ENCODE measurements at places on chromosomes 4 and X. TPM values are rescaled to one million over a fixed set of nuclear protein-coding genes. Genes with fewer than 3 reads are reported as not detected.

DNA sequence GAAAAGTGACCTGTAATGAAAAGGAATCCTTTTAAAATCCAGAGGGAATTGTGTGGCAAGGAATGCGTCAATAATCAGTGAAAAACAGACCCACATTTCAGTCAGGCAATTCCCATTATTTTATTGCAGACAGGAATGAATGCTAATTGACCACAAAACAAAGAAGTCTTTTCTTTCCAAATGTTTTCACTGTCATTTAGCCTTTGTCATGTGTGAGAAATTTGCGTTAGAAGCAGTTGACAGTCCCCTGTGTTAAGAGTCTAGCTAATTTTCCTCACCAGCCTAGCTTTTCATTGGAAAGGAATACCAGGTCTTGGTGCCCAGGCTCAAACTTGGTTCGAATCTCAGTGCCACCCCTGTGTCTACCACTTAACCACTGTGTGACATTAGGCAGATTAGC, 83.4 kb downstream of the KIT start:
- DNase-seq = no peak

DNA sequence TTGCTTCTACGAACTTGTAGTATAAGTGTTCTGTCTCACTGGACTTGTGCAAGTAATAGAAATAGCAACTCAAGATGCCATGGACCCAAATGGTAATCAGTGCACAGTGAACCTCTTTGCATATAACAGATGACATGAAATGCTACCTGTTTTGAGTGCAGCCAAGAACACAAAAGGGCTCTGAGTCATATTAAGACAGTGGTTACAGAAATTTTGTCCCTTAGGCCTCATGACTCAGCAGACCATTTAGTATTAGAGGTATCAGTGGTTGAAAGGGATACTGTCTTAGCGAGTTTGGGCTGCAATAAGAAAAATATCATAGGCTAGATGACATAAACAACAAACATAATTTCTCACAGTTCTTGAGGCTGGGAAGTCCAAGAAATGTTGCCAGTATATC, 502.9 kb upstream of the PCDH10 start:
- DNase-seq = no peak

DNA sequence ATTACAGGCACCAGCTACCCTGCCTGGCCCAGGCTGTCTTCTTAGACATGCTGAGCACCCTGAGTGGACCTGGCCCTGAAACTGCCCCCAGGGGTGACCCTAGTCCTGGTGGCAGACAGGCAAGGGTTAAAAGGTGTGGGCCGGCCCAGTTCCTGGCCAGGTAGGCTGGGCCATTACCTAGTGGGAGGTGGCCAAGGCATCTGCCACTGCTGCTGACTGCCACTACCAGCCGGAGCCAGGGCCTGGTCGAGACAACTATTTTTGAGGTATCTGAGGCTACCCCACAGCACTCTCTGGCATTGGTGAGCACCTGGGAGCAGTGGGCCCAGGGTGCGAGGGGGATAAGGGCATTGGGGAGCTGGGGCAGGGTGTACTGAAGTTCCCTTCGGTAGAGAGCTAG, at the start of gene CCDC120:
Gene CCDC120 (plus strand): TSS at position 206 of the 400 bp plus-strand sequence. CDS start 3,043 bp downstream, outside the sequence.
- no peak for DNase-seq

GRCh38 chrX:100673397-100673953, 29.5 kb downstream of the SRPX2 start:
- no peak for DNase-seq

DNA sequence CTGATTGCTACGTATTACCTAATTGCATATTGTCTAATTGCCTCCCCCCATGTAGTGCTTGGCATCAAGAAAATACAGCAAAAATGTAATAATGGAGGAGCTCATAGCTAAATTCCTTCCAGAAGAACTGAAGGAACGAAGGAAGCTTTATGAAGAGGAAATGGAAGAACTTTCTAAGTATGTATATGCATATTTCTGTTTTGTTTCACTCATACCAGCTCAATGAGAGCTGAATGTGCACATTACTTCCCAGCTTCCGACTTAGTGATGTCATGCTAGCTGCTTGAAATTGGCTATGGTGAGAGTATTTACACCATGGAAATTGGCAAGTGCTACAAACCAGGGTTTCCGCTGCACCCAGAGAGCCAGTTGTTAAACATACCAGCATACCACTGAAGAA, 34.7 kb downstream of the LONRF3 start:
- DNase-seq = no peak

DNA sequence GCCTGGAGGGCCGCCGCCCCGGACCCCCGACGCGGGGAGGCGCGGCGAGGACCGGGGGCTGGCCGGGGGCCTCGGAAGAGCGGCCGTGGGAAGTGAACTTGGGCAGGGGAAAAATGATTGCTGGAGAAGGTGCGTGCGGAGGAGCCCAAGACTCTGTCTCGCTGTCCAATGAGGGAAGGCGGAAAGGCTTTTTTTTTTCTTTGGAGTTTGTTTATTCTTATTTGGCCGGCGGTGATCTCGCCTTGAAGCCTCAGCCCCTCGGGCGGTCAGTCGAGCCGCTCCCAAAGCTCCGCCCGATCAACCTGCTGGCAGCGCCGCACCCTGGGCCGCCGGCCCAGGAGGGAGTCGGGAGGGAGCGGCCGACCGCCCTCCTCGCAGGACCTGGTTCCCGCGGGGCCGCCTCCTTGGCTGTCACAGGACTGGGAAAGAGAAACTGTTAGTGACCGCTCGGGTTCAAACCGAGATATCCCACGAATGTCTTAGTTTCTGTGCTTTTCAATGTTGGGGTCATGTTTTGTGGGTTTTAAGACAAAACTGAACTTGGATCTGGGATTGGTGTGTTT, 2.5 kb downstream of the CPEB2 start:
- DNase-seq = peak; percentile 90

- no peak for DNase-seq
Observed at GRCh38 chr4:42083816-42084215, 68.6 kb downstream of the BEND4 start.

DNA sequence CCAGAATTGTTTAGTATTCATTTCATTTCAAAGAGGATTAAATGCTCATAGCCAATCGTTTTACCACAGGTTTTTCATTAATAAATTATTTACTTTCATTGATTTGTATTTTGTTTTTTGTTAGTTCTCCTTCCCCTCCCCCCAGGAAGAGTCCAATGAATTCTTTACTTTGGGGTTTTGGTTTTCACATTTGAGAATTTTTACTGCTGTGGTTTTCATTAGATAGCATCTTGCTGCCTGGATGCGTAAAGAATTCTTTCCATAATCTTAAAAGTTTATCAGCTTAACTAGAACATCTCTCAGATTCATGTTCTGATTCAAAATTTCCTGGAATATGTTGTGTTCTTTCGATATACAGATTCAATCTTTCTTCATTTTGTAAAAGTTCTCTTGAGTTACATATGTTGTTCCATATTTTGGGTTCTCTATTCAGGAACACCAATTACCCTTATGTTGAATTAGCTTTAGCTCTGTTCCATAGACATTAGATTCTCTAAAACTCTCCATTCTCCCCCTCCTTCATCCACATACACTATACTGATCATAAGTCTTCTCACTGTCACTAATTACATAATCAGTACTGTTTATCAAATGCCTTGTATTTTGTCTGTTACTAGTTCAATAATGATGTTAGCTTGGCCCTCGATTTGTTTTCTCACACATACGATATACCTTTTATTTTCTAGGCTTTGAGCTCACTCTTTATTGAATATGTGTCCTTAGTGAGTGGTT, 184.4 kb downstream of the CAMK2D start:
- DNase-seq = no peak

DNA sequence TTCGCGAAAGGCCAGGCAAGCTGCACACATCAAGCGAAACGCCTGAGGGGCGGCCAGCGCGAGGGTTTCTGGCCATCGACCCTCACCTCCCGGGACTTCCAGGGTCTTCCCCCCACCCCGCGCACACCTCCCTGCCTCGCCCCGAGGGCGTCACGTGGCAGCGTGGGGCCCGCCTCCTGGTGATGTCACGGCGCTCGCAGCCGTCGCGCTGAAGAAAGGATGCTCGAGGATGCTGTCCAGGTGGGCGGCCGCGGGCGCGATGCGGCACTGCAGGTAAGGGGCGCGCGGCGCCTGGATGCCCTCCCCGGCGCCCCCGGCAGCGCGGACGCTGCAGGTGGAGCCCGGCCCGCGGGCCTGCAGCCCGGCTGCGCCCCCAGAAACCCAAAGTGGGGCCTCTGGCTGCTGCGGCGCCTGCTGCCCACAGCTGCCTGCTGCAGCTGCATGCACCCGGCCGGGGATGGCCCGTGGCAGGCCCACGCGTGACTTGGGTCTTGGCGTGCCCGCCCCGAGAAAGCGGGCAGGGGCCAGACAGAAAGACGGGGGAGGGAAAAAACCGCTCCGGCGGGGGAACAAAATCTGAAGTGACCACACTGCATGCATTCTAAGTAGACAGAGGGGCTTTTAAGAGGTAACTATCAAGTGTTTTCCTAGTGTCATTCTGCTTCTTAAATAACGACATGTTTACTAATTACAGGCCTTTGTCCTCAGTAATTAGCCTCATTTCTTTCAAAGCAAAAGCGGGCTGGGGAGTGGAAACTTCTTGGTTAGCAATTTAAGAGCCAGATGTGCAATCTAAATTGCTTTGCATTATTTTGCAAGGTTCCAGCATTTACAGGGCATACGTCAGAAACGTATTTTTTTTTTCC, 1.7 kb downstream of the CLCN4 start:
- DNase-seq = peak; percentile 19

- no peak for DNase-seq
Observed at GRCh38 chr4:177573507-177573906, 131.3 kb upstream of the AGA start.

DNA sequence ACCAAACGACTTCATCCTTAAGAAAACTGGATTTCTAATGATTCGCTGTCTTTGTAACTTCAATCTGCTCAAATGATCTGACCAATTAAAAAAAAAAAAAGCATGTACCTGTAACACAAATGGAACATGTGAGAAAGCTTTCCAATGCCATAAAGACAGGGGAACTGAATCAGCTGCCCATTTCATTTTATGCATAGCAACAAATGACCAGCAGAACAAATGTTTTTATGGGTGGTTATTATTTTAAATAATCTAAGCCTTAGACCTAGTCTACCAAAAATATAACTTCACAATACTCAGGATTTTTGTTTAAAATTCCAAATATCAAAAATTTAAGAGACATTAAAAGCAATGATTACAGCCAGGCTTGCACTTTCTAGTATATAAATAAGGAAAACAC, 145.7 kb downstream of the NR3C2 start:
- DNase-seq = no peak

DNA sequence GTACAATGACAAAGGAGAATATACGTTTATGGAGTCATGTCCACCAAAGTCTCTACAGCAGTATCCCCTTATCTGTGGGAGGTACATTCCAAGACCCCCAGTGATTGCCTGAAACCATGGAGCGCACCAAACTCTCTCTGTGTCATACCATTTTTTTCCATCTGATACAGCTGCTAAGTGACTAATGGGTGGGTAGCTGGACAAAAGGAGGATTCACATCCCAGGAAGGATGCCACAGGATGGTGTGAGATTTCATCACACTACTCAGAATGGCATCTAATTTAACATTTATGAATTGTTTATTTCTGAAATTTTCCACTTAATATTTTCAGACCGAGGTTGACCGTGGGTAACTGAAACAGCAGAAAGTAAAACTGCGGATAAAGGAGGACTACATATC, 49.8 kb upstream of the AGA start:
- no peak for DNase-seq

- DNase-seq = no peak
Observed at GRCh38 chrX:73728602-73729001, 165.6 kb downstream of the CHIC1 start.

GRCh38 chr4:94536049-94536448, 84.3 kb downstream of the PDLIM5 start:
- DNase-seq = no peak

- DNase-seq = no peak
Observed at GRCh38 chrX:26851981-26852380, 611.2 kb downstream of the PPP4R3C start.

GRCh38 chr4:38411092-38411491, 252.9 kb upstream of the KLF3 start:
- DNase-seq = no peak

GRCh38 chr4:182354867-182355266, 111.7 kb downstream of the TENM3 start:
- DNase-seq = no peak

- no peak for DNase-seq
Observed at GRCh38 chr4:154707877-154708276, 35.9 kb upstream of the LRAT start.

DNA sequence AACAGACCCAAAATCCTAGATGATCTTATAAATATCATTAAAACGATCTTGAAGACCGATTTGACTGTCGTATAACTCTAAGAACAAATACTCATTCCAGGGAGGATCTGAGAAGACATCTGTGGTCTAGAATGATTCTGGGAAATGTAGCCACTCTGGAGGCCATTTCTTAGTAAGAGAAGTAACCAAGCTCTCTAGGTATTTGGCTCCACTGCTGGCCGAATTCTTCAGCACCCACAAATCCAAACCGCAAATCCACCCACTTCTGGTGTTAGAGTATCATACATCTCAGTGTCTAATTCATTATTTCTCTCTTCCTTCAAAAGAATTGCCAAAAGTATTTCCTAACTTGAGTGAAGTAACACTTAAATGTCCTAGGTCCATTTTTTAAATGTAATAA, 23.9 kb downstream of the KLHL5 start:
- no peak for DNase-seq

DNA sequence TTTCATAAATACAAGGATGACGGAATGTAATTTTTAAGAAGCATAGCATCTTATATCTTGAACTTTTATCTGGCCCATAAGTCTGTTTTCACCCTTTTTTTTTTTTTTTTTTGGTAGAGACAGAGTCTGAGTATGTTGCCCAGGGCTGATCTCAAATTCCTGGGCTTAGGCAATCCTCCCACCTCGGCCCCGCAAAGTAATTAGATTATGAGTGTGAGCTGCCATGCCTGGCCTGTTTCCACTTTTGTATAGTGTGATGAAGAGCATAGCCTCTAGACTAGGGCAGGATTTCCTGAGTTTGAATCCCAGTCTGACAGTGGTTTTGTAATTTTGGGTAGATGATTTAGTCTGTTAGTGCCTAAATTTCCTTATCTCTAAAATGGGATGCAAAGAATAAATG, 11.0 kb downstream of the STIM2 start:
- no peak for DNase-seq

- no peak for DNase-seq
Observed at GRCh38 chr4:52199574-52200338, 148.7 kb downstream of the SPATA18 start.

- no peak for DNase-seq
Observed at GRCh38 chrX:101642093-101642492, 17.6 kb downstream of the ARMCX2 start.

GRCh38 chr4:78667325-78667724, 108.8 kb upstream of the BMP2K start:
- DNase-seq = no peak

The CPZ gene
- 0.27 TPM for total RNA-seq

The CACNA1F gene
- 0.08 TPM for total RNA-seq

The ANXA3 gene
- total RNA-seq = 34.5 TPM

The GRIA2 gene
- total RNA-seq = not detected

The PAGE2 gene
- not detected for total RNA-seq

The SLIT2 gene
- total RNA-seq = 6.0 TPM

The RIPPLY1 gene
- total RNA-seq = not detected

All from left ventricle myocardium inferior (tissue), 1 donor.